ENCODE measurements at places on chromosomes 6 and 20.

- no peak overlapping the region for H3K27ac ChIP-seq
- no peak for DNase-seq
- H3K4me1 ChIP-seq, result no peaks in the 10 kb centered on the region
- no peak overlapping the region for H3K4me3 ChIP-seq
Observed at GRCh38 chr6:28474441-28475219, 31.3 kb upstream of the ZSCAN23 start.

DNA sequence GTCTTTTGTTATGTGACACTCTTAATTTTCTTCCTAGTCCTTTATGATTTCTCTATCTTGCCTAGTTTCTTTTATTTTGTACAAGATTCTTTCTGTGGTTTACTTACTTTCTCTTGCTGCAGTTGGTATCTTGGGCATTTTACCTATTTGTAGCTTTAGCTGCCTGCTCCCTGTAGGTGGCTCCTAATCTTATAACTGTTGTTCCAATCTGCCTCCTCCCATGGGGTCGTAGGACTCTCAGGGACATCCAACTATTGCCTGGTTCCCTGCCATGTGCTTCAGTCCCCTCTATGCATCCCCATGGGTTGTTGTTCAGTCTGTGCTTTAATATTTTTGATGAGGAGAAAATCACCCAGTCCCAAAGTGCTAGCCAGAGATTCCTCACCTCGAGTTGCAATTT, 31.4 kb downstream of the RIN2 start:
- no peak for DNase-seq
- H3K27ac ChIP-seq, result no peak overlapping the region
- H3K4me1 ChIP-seq, result peaks cover 24% of the 10 kb centered on the region
- H3K4me3 ChIP-seq, result no peak overlapping the region
- H3K27me3 ChIP-seq, result no peaks in the 10 kb centered on the region

GRCh38 chr6:106072501-106073090, 13.5 kb upstream of the PRDM1 start:
- peaks cover 6% of the 10 kb centered on the region for H3K4me1 ChIP-seq
- no peak overlapping the region for H3K27ac ChIP-seq
- H3K4me3 ChIP-seq, result no peak overlapping the region
- no peaks in the 10 kb centered on the region for H3K27me3 ChIP-seq
- DNase-seq, result no peak
- H3K36me3 ChIP-seq, result no peaks in the 10 kb centered on the region

- H3K27me3 ChIP-seq, result no peaks in the 10 kb centered on the region
- no peak overlapping the region for H3K27ac ChIP-seq
- no peak overlapping the region for H3K4me3 ChIP-seq
- no peak for DNase-seq
- peaks cover 21% of the 10 kb centered on the region for H3K4me1 ChIP-seq
- peaks cover 3% of the 10 kb centered on the region for H3K36me3 ChIP-seq
Observed at GRCh38 chr6:148969603-148970061, 222.8 kb downstream of the UST start.

- no peak for DNase-seq
- no peaks in the 10 kb centered on the region for H3K4me1 ChIP-seq
- H3K4me3 ChIP-seq, result no peak overlapping the region
- no peaks in the 10 kb centered on the region for H3K27me3 ChIP-seq
- no peak overlapping the region for H3K27ac ChIP-seq
Observed at GRCh38 chr6:99241905-99242534, 107.5 kb downstream of the FAXC start.
